ENCODE measurements at places on chromosomes 2 and 18. TPM values are rescaled to one million over a fixed set of nuclear protein-coding genes. Genes with fewer than 3 reads are reported as not detected.

Gene DSG4
- not detected for total RNA-seq

Gene CGREF1
- total RNA-seq = 1.7 TPM

Gene POTEI
- 0.07 TPM for total RNA-seq

Gene FARP2
- 41.6 TPM for total RNA-seq

Gene IHH
- not detected for total RNA-seq

Gene DPY30
- total RNA-seq = 98.2 TPM

Gene DSEL
- total RNA-seq = 11.5 TPM

Gene EFHD1
- not detected for total RNA-seq

Gene MMADHC
- 174 TPM for total RNA-seq

Gene UGT1A8
- total RNA-seq = not detected

Gene MREG
- 6.7 TPM for total RNA-seq

Gene LINC00305
- total RNA-seq = not detected

Gene EFR3B
- 0.28 TPM for total RNA-seq

Gene ASXL3
- total RNA-seq = 0.07 TPM

Gene PLCD4
- total RNA-seq = 1.6 TPM

Gene TTC27
- total RNA-seq = 26.5 TPM

Gene SIX3
- not detected for total RNA-seq

Gene NYAP2
- total RNA-seq = not detected

Gene RAB31
- total RNA-seq = 30.8 TPM

Gene SLC16A14
- 0.21 TPM for total RNA-seq

Gene OXER1
- total RNA-seq = not detected

Gene CYS1
- total RNA-seq = 0.04 TPM

Gene TMEM37
- total RNA-seq = 2.3 TPM

Gene AP1S3
- total RNA-seq = 3.4 TPM

Gene APOB
- total RNA-seq = 0.40 TPM

Data from pulmonary artery endothelial cell (primary cell).